Mucosa of gallbladder (tissue), 1 donor: ENCODE measurements at places on chromosomes 16 and 17. TPM values are rescaled to one million over a fixed set of nuclear protein-coding genes. Genes with fewer than 3 reads are reported as not detected.

GRCh38 chr16:84467256-84467655 lies 37.2 kb downstream of the MEAK7 start:
- DNase-seq, result no peak

The CACNG4 gene
- total RNA-seq, result not detected

DNA sequence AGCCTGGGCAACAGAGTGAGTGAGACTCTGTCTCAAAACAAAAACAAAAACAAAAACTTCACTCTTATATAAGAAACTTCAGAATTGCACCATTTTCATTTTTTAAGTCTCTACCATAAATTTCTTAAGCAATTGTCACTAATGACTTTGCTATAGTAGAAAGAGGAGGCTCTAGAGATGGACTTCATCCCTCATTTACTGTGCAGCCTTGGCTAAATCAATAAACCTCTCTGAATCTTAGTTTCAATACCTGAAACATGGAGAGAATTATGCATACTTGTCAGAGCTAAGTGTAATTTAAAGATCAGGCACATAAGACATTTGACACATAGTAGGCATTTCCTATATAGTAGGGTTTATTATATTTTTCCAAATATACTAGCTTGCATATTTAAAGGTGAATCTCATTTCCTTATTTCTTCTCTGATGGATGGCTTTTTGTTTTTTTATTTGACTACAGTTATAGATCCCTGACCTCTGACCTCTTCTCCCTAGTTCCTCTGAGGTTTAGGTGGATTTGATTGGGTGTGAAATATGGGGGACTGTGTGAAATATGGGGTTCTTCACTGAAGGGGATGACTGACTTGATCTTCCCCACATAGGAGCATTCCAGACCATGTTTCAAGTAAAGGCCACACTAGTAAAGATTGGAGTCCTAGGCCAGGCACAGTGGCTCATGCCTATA lies 2.7 kb downstream of the CCL5 start:
- DNase-seq, result no peak

GRCh38 chr17:59634632-59635541 lies 15.2 kb downstream of the CLTC start:
- no peak for DNase-seq

DNA sequence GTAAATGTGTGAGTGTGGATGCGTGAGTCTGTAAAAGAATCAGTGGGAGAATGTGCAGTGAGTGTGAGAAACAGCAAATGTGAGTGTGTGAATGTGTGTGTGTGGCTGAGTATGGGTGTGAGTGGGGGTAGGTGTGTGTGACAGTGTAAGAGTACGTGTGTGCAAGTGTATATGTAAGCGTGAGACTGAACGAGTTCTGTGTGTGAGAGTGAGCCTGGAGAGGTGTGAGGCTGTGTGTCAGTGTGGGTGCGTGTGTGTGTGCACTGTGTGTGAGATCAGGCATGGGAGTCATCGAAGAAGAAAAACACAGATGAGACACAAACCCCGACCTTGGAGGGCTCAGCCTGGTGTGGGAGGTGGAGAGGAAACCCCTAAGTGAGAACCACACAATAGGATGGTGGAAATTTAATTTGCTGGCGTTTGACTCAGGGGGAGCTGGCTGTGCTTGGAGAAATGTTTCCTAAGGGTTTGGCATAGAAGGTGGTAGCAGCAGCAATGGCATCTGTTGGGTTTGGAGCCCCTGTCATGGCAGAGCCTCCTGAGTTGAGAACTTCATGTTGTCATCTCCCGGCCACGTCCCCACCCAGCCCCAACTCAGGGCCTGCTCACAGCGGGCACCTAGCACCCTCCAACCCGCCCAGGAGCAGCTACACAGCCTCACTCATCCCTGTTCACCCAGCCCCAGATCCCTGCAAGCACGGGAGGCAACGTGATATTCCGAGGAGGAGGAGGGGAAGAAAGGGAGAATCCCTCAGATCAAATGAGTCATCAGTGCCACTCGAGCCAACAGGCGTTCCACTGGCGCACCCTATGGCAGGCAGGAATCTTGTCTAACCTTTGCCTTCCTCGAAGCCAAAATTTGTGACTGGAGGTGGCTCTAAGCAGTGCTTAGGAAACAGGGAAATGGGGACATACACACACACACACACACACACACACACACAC lies 14.3 kb upstream of the NUBP1 start:
- DNase-seq, result no peak
